Epithelial cell of proximal tubule (primary cell): ENCODE measurements at places on chromosomes 1 and 21. TPM values are rescaled to one million over a fixed set of nuclear protein-coding genes. Genes with fewer than 3 reads are reported as not detected.

Gene NHLH1
- not detected in 2 replicates for total RNA-seq

Gene TRPM2
- 0.52 and 1.7 TPM in 2 replicates for total RNA-seq

Gene CHODL
- total RNA-seq: 0.14 and 0.81 TPM in 2 replicates

Gene SPRR3
- not detected in 2 replicates for total RNA-seq
